8988T (cell line): ENCODE measurements at places on chromosomes 7 and 10.

GRCh38 chr7:92648067-92648466, 57.9 kb upstream of the FAM133B start:
- DNase-seq = no peak

DNA sequence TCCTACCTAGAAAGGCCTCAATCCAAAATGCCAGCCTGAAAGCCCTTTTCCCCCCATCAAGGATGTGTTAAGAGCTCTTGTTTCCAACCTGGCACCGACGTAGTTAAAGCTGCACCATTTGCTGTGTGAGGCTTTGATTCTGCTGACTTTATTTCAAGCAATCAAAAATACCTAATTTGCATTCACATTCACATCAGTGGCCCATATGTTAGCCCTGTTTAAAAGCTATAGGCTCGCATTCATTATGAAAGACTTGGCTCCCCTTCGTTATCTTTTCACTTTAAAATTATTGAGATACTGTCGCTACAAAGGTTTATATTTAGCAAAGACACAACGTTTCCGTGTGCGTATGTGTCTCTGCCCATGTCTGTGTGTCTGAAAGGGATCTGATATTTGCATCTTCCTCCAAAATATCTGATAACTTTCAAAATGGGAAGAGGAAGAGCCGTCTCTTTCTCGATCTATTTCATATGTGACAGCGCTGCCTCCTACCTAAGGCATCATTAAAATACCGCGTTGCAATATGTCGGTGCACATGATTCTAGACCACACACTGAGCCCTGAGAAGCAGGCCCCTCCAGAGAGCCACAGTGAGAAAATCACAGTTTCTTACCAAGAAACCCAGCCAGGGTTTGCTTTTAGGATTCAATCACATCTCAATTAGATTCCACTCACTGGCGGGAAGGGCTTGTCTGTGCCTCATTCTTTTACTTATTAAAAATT, 57.1 kb upstream of the ITPRID1 start:
- DNase-seq = no peak

DNA sequence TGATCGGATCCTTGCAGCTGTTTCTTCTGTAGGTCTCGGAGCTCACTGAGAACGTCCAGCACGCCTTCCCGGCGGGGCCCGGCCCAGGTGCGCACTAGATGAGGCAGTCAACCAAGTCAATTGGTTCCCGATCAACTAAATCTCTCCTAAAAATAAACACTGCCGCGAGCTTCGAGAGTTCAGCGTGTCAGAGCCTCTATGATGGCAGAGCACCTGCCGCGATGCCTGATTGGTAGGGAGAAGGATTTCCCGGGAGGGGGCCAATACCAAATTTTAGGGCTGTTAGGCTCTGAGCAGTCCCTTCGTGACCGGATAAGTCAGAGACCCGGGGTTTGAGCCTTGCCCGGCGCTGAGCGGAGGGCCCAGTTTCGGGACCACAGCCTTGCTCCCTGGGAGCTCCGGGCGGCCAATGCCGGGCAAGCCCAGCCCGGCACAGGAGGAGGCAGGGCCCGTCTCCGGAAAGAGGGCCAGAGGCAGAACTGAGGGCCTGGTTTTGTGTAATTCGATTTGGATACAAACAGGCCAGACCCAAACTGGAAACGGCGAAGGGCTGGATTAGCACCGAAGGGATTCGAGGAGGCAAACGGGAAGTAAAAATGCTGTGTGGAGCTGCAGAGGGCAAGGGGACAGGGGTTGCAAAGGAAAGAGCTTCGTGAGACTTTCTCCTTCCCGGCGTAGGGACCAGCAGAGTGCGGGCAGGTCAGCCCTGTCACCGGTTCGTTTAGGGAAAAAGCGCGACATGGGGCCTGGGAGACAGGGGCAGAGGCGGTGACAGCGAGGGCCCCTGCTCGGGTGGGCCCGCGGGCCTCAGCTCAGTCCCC, 569 bp downstream of the SLC26A5 start:
- no peak for DNase-seq

DNA sequence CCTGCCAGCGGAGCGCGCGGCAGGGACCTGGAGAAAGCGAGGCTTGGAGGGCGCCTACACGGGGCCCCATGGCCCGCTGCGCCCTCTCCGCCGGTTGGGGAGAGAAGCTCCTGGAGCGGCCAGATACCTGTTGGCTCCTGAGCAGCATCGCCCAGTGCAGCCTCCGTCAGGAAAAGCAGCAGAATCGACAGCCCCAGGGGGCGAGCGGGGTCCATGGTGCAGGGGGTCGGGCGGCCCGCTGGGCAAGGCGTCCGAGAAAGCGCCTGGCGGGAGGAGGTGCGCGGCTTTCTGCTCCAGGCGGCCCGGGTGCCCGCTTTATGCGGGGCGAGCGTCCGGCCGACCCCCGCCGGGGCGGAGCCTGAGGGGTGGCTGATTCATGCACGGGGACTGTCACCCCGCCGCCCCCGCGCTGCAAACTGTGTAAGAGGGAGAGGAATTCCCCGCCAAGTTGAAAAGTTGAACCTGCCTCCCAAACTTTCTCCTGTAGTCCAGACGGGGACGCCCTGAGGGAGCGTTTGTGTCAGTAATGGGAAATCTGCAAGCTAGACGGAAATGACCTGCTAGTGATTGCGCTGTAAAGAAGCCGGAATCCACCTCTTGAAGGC, at the start of gene TFPI2:
TFPI2 (minus strand) TSS at position 290 of the 605 bp plus-strand sequence; CDS start at position 215, 75 bp downstream.
- DNase-seq = no peak

GRCh38 chr10:11209830-11210181, 192.1 kb downstream of the CELF2 start:
- no peak for DNase-seq

GRCh38 chr10:90818736-90819135, 39.1 kb downstream of the HTR7 start:
- no peak for DNase-seq

- DNase-seq = no peak
These were observed 43.8 kb upstream of the RABGEF1 start for GRCh38 chr7:66696774-66697191.

- no peak for DNase-seq
These were observed 14.7 kb downstream of the CYP2W1 start for GRCh38 chr7:997404-998395.

GRCh38 chr7:24500599-24500998, 72.7 kb upstream of the PALS2 start:
- no peak for DNase-seq

- no peak for DNase-seq
These were observed 330.1 kb downstream of the PAXIP1 start for GRCh38 chr7:154672659-154673415.

DNA sequence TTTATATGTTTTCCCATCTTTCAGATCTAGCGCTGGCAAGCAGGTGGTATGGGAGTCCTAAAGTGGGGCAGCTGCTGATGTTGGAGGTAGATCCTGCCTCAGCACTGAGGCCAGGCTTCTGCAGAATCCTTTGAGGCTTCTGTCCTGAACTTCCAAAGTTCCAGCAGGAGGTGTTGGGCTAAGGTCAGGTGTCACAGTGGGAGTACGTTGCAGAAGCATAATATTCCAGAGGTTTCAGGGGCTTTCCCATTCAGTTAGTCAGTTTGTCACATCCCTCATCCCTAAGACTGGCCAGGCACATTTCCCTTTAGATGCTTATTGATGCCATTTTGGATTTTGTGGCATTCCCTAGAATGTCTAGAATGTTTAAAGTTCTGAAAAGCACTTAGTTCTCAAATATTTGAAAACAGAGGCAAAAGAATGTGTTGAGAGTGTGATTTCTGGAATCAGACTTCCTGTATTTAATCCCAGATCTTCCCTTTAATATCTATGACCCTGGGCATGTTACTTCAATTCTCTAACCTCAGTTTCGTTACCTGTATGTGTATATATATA, 319.1 kb upstream of the PHYHIPL start:
- DNase-seq = no peak

DNA sequence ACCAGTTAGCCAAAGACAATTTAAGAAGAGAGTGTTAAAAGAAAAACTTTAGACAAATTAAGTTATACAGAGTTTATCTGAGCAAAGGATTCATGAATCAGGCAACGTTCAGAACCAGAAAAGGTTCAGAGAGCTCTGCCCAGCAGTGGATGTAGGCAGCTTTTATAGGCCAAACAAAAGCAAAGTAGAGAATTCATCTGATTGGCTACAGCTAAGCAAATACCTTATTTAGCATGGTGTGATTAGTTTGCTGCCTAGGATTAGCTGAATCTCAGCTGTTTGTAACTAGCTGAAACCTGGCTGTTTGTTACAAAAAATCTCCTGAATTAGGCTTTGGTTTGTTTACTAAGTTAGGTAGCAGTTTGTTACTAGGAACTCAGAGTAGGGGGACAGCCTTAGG, 66.0 kb downstream of the SLC25A40 start:
- DNase-seq = no peak

DNA sequence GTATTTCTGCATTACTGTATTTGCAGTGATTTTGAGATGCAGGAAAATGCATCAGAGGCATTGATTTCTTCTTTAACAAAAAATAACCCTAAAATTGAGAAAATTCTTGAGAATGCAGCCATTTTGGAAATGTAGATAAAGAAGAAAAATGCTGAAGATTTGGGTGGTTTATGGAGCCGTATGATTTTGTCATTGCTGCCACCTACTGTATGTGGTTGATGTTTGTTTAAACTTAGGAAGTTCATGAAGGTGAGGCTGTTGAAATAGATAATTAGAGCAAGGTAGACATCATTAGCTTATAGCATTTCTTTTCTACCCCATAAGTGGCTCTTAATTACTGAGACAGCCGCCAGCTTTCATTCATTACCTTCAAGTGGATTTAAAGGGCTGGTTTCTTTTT, 92.1 kb upstream of the SAMD8 start:
- no peak for DNase-seq

DNA sequence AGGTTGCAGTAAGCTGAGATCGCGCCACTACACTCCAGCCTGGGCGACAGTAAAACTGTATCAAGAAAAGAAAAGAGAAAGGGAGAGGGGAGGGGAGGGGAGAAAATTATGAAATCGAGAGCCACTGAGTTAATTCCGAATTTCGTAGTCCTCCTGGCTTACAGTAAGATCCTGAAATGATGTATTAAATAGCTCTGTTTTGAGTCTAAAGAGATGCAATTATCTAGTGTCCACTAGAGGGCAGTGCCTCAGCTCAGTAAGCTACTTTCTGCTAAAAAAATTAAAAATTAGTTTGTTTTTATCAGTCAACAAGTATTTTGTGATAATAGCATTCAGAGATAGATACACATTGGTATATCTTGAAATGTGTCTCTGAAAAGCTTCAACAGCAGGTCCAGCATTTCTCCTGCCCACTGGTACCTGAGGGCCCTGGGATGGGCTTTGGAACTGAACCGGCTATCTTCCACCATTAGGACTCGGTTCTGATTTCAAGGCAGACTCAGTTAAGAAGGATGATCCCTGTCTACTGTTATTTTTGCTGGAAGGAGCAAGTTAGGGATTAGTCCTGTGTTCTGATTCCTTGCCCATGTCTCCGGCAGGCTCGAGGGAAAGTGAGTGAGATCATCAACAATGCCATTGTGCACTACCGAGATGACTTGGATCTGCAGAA, 19.5 kb downstream of the TSPAN33 start:
- no peak for DNase-seq

- DNase-seq = no peak
These were observed 57.5 kb upstream of the ZNF32 start for GRCh38 chr10:43706166-43706565.

- DNase-seq = no peak
These were observed 100.5 kb upstream of the CARD11 start for GRCh38 chr7:3143869-3144775.

DNA sequence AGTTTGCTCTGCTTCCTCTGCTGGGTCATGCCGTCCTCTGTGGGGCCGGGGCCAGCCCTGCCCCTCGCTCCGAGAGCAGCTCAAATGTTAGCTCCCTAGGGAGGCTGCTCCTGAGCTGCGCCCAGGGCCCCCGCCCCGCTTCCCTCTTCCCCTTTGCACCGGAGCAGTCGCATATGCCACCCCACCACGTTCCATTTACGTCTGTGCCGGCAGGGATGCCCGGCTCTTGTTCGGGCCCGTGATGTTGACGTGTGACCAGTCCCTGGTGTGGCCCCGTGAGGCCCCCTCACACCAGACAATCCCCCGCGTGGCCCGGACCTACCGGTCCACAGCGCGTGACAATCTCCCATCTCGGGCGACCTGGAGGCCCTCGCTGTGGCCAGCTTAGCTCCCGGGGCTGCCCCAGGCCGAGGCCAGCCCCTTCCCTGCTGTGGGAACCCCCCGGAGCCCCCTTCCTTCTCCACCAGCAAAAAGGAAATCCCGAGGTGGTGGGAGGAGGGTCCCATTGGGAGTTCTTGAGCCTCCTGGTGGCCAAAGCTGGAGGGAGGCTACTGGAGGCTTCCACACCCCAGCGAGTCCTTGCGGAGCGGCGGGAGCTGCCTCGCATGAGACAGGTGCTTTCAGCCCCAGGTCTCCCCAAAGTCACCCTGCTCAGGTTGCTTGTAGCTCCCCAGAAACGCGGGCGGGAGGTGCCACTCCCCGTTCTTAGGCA, 15.2 kb downstream of the FAM20C start:
- no peak for DNase-seq

DNA sequence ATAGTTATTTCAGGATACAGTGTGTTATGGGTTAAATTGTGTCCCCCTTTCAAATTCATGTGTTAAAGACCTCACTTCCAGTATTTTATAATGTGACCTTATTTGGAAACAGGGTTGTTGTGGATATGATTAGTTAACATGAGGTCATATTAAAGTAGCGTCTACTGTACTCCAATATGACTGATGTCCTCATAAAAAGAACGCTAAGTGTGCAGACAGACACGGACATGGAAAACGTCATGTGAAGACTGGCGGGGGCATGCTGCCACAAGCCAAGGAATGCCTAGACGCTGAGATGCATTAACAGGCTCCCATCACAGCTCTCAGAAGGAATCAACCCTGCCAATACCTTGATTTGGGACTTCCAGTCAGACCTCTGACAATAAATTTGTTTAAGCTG, 1.5 kb upstream of the WDR37 start:
- no peak for DNase-seq

DNA sequence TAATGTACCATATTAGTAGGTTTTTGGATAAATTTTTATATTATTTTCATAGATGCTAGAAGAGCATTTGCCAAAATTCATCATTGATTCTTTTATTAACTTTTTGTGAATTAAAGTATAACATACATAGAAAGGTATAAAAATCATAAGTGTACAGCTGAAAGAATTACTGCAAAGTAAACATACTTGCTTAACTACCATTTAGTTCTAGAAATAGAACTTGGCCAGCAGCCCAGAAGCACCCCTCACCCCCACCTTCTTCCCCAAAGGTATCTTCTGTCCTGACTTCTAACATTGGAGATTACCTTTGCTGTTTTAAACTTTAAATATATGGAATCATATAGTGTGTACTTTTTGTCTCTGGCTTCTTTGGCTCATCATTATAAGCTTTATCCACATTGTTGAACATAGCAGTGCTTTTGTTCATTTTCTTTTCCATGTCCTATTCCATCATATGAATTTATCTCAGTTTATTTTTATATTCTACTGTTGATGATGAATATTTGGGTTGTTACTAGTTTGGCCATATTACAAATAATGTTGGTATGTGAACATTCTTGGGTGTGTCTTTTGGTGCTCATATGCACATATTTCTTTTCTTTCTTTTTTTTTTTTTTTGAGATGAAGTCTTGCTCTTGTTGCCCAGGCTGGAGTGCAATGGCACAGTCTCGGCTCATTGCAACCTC, 142.8 kb downstream of the ADK start:
- DNase-seq = no peak
